Left cardiac atrium (tissue), 4 donors: ENCODE measurements at places on chromosomes 12 and 14.

DNA sequence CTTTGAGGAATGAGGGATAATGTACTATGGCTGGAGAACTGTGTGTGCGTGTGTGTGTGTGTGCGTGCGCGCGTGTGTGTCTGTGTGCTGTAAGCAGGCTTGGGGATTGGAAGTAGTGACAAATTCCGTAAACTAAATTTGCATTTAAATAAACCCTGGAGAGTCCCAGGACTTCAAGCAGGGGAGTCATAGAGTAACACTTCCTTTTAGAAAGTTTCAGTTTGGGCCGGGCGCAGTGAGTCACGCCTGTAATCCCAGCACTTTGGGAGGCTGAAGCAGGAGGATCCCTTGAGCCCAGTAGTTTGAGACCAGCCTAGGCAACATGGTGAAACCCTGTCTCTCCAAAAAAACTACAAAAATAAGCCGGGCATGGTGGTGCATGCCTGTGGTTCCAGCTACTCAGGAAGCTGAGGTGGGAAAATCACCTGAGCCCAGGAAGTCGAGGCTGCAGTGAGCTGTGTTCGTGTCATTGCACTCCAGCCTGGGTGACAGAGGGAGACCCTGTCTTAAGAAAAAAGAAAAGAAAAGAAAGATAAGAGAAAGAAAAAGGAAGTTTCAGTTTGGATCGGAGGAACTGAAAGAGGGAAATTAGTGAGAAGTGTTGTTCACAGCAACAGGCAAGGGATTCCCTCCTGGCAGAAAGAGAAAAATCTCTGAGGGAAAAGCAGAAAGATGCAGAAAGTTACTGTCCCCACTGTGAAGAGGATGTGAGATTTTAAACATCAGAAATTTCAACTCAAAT is 222.7 kb upstream of the SOX5 start:
- DNase-seq, result no peak

- DNase-seq, result no peak
Measured at GRCh38 chr12:4545195-4545594, 6.5 kb downstream of the RAD51AP1 start.

DNA sequence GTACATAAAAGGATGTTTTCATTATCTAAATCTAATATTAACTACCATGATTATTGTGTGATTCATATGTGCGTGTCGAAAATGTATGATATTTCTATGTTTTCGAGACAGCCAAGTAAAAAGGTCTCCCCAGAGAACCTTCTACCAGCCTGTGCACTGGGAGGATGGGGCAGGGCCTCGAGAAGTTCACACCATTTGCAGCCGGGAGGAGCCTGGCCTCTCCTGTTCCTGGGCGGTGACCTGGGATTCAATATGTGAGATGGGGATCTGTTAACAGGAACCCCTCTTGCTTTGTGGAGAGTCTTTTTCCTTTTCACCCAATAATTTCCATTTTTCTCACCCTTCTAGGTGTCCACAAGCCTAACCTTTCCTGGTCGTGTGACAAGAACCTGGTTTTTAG is 189.3 kb downstream of the IPO8 start:
- DNase-seq, result no peak

DNA sequence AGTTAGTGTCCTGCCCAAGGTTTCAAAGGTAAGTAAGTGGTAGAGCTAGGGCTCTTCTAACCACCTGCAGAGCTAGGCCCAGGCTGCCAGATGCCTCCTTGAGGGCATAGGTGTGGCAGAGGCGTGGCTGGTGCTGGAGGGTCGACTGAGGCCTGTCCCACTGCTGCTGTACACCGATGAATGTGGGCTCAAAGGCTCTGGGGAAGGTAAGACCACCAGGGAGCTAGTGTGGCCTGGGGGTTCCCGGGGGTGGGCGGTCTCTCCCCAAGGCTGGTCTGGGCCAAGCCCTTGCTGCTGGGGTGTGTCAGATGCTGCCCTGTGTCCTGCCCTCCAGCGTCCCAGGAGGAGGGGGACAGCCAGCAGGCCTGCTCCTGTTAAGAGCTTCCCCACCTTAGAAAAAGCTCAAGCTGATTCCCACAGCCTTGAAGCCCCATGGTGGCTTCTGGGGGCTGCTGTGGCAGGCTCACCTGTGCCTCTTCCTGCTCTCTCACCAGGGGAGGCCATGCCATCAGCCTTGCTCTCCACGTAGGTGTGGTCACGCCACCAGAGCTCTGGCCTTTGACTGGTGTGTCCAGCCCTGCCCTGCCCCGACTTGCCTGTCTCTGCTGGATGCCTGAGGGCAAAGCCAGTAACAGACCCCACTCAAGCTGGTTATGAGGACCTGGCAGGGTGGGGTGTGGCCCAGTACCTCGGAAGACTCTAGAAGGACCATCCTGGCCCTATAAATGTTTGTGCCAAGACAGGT is 36.8 kb downstream of the SH2B3 start:
- DNase-seq, result no peak

GRCh38 chr14:94548131-94548998 is 12.9 kb upstream of the SERPINA4 start:
- DNase-seq, result no peak

GRCh38 chr14:64915797-64916196 is 1.5 kb downstream of the CHURC1 start:
- DNase-seq, result no peak

DNA sequence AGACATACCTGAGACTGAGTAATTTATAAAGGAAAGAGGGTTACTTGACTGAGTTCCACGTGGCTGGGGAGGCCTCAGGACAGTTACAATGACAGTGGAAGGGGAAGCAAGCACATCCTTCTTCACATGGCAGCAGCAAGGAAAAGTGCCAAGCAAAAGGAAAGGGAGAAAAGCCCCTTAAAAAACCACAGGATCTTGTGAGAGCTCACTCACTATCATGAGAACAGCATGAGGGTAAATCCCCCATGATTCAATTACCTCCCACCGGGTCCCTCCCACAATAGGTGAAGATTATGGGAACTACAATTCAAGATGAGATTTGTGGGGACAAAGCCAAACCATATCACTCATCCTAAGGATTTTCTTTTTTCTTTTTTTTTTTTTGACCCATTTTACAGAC is 177.8 kb upstream of the EEA1 start:
- no peak for DNase-seq

DNA sequence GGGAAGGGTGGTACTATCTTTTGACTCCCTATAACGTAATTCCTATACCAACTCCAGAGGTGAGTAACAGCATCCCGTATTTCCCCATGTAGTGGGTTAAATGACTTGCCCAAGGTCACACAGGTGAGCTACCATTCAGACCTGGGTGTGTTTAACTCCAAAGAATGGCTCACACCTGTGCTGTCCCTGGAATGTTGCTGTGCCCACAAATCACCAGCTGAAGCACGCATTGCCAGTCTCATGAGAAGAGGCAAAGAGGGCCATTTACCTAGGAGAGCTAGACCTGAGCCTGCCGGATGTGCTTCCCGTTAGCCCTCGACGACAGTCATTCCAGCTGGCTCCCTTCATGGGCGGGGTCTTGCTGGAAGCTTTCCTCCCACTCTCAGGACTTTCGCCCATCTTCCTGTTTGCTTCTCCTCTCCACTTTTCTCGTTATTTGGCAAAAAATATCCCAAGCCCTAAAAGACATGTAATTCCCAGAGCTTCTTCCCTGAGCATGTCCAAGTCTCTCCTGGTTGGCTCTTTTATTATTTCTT is 106.6 kb upstream of the VASH1 start:
- no peak for DNase-seq

- no peak for DNase-seq
Measured at GRCh38 chr12:63301311-63301710, 150.3 kb upstream of the AVPR1A start.

DNA sequence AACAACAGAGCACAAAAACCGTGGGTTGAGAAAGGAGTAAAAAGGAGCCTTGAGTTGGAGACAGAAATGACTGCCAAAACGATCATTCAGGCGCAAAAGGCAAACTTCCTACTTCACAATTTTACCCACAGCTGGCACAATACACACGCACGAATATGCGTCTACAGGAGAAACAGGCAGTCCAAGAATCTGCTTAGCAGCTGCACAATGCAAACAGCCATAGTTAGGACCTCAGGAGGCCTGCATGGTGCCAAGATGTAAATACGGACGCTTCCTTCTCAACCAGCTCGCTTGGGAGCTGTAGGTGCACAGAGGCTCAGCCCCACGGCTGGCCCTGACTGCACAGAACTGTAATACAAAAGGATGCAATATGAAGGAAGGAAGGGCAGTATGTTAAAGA is 250.1 kb upstream of the CAND1 start:
- DNase-seq, result no peak

GRCh38 chr12:12228402-12228801 is 38.4 kb downstream of the LRP6 start:
- DNase-seq, result no peak

DNA sequence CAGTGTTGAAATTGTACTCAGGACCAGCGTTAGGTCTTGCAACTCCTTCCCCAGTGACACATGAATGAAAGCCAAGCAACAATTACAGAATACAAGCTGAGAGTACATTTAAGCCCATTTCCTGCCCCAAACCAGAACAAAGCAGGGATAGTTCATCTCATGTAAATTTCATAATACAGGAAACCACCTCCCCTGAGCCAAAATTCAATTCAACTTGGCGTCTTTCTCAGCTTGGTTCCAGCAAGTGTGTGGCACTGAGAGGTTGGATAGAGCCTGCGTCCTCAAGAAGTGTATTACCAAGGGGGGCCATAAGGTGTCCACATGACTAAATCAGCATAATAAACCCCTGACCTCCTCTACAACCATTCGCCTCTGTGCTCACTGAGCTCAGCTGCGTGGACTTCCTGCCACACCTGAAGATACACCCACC is 278.9 kb upstream of the CRY1 start:
- no peak for DNase-seq

DNA sequence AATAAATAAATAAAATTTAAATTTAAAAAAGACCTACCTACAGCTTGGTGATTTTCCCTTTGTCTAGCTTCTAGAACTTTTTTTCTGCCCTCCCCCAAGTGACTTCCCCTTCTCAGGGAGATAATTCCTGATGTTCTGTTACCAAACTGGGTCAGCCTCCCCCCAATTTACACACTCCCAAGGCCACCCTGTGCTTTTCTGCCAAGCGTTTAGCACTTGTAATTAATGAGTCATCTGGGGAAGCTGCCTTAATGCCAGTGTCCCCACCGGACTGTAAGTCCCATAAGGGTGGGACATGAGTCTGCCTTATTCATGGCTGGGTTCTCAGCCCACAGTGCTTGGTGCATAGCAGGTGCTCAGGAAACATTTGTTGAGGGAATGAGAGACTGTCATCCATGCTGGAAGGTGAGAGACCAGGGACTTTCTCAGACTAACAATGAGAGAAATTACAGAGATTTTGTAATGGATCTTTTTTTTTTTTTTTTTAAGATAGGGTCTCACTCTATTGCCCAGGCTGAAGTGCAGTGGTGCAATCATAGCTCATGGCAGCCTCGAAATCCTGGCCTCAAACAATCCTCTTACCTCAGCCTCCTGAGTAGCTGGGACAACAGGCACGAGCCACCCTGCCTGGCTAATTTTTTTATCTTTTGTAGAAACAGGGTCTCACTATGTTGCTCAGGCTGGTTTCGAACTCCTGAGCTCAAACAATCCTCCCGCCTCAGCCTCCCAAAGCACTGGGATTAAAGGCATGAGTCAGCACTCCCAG is 106.8 kb downstream of the PHETA1 start:
- DNase-seq, result no peak

DNA sequence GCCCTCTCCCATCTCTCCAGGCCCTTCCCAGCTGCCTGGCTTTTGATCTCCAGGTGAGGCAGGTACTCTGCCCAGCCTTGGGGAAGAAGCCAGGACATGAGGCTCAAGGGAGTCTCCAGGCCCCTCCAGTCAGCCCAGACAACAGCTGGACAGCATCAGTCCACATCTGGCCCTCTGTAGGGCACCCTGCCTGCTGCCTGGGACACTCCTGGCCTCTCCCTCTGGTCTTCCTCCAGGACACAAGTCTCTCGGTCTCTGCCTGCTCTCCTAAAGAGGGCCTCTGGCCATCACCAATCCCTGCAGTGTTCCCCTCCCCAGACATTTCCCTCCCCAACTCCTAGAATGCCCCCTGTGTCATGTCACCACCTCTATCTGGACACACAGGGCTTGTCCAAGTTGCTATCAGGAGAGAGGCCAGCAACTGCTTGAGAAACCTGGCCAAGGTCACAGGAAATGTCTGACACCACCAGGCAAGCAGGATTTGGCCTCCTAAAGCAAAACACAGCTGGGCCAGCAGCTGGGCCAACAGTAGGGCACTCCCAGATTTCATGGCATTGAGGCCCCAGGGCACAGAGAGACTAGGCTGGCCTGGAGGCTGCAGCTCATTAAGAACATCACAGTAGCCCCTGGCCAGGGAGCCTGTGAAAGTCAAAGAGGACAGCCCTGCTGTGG is 29.0 kb downstream of the LTBP2 start:
- peak; percentile 69 for DNase-seq
